ENCODE measurements at places on chromosomes 5 and 9.

- no peak for DNase-seq
Observed at GRCh38 chr5:174692982-174693422, 31.4 kb upstream of the MSX2 start.

GRCh38 chr9:92044936-92045335, 70.3 kb downstream of the SPTLC1 start:
- no peak for DNase-seq

DNA sequence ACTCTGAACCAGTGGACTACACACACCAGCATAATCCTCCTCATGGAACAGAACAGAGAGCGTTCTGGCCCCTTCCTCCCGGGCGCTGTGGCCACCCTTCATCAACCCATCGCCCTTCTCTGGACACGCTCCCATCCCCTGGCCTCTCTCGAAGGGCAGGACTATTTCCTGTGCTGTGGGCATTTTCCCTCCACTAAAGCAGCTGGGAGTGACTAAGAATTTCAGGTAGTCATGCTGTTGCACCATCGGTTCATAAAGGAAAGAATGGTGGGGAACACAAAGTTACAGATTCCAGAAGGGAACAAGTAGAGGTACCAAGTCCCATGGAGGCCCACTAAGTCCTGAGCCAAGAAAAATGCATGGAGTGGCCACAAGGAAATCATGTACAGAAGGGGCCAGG, 68.6 kb downstream of the EPB41L4B start:
- DNase-seq: no peak

DNA sequence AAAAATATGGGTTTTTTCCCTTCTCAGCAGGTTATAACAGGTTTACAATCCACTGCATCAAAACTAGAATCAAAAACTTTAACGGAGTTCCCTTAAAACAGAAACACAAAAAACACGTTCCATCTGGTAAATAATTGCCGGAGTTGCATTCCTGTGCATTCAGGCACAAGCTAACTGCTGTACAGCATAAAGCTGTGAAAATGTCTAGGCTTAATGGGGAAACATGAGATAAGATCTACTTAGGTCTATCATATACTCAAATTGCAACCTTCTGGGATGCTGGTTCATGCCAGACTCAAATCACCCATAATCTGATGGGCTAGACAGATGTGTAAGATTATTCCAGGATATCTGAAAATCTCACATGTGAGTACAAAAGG, 265.3 kb downstream of the DOCK8 start:
- no peak for DNase-seq

DNA sequence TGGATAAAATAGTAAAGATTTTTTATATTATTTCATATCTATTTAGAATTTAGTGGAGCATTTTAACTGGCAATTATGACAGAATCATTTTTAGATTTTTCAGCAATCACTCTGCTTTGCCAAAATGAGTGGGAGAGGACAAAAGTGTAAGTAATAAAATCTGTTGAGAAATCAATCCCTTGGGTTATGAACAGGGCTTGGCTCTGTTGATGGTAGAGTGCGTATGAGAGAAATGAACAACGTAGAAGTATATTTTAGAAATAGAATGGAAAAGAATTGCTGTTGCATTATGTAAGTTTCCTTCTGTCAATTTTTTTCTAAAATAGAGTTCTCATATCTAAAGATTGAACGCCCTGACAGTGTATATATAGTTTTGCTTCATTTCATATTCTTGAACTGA, 154.1 kb upstream of the PRDM9 start:
- no peak for DNase-seq

DNA sequence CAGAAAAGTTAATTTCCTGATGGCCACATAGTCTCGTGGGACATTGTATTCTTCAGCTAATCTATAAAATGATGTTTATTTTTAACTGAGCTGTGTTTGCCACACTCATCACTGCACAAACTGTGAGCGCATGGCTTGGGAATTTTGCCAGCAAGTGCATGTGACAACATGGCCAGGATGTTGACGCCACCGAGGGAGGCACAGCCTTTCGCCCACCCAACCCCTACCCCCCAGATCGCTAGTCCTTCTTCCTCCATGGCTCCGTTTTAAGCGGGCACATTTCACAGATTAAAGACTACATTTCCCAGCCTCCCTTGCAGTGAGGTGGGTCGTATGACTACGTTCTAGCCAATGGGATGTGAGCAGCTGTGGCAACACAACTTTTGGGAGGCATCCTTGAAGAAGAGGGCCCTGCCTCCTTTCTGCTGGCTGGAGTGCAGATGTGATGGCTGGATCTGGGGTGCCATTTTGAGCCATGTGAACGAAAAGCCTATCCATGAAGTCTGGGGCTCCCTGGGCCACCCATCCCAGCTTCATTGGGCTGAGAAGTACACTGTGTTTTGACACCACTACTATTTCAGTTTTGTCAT, 7.9 kb downstream of the NRARP start:
- peak; percentile 29 for DNase-seq

DNA sequence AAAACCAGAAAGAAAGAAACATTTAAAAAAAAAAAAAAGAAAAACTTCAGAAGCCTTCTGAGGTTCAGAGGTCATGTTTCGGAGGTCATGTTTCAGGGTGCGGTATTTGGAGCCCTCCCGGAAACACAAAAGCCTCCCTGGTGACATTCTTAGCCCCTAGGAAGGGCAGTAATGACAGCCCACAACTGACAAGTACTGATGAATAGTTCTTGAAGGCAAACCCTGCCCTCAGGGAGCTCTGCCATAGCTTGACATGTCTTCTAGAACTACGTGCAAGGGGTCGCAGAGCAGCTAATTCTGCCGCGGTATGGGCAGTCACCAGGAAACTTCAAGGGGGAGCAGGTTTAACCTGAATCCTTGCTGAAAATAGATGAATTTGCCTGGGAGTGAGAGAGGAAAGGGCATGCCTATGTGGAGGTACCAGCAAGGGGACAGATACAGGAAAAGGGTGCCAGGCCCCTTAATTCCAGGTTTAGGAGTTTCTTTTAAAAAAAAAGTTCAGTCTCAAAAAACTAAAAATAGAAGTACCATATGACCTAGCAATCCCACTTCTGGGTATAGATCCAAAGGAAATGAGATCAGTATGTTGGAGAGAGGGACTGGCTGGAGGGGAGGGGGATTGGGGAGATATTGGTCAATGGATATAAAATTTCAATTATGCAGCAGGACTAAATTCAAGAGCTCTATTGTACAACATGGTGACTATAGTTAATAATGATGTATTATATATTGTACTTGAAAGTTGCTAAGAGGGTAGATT, 98.4 kb downstream of the C9orf152 start:
- DNase-seq: no peak

GRCh38 chr9:84079994-84080393, 99.4 kb downstream of the RMI1 start:
- DNase-seq: no peak

GRCh38 chr9:115952430-115953292, 200.9 kb upstream of the PAPPA start:
- no peak for DNase-seq

- DNase-seq: peak; percentile 26
Observed at GRCh38 chr5:65480306-65480865, 1.3 kb downstream of the ADAMTS6 start.

GRCh38 chr5:142474431-142475094, 149.7 kb upstream of the SPRY4 start:
- DNase-seq: no peak

DNA sequence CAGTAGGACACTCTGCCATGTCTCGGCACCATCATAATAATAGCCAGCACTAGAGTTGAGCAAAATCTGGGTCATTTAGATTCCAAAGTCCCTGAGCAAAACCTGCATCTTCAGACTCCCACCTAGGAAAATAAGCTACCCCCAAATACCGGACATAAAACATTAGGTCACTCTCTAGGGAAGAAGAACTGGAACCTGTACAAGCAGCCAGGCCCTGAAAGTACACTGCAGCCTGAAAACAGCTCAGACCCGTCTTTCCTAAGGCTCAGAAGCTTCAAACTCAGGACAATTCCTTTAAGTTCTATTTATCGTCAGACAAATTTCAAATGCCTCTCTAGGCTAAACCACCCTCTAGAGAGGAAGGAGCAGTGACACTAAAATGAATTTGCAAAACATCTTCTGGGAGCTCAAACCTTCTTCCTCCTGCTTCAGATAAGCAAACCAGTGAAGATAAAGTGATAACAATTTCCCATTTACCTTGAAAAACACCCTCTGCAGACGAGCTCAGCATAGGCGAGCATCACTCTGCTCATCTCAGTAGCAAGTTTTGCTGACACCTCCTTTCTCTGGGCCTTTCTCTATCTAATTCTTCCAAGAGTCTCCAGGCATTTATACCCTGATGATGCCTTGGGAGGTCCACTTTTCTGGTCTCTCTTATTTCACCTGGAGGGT, 34.0 kb downstream of the ADAM19 start:
- DNase-seq: peak; percentile 48

GRCh38 chr5:109923205-109923604, 233.5 kb downstream of the MAN2A1 start:
- DNase-seq: no peak
